ENCODE measurements at places on chromosomes 2 and 18.

DNA sequence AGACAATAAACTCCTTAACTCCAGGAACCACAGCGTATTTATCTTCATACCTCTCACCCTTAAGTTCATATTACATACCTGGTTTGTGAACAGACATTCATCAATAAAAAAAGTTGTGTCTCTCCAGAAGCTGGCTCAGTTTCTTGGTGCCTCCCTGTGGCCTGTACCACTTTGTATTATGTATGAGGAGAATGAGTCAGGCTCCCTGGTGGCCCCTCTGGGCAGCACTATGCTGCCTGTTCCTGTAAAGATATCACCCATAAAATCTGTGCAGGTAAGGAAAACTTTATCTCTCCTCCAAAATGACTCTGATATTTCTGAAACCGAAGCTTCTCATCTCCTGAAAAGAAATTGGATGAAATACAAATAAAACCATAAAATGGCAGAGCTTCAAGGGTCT lies 198.4 kb upstream of the NT5C1B start:
- no peak for DNase-seq

DNA sequence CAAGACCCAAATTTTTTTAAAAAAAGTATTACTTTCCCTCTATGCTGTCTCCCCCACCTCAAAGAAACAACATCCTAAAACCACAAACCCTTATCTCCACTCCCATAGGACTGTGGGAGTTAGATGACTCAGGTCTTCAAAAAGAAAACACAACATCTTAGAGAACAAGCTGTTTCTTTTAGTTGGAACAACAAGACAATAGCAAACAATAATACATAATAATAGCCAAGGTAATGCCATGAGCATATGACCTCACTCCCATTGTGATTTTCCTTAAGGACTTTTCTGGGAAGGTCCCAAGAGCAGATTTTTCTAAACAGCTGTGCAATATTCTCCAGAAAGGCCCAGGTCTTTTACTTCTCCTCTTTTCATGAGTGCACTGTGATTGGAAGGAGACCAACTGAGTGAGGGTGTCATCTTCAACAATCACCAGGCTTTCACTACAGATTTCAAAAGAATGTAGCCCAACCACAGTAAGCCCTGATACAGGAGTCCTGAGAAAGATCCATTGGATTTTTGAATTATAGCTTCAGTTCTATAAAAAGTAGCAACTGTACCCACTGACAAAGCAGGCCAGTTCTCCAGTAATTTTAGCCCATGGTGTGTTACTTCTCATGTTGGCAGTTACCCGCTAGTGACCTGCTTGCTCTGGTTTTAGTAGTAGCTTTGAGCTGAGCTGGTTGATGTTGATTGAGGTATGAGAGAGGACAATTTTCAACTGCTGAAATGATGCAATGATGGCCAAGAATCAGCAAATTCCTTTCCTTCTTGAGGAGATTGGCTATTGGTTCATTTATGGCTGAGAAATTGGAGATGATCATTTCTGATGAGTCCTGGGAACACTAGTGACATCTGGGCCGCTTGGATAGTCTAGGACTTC lies 144.5 kb upstream of the TCF4 start:
- DNase-seq: no peak

DNA sequence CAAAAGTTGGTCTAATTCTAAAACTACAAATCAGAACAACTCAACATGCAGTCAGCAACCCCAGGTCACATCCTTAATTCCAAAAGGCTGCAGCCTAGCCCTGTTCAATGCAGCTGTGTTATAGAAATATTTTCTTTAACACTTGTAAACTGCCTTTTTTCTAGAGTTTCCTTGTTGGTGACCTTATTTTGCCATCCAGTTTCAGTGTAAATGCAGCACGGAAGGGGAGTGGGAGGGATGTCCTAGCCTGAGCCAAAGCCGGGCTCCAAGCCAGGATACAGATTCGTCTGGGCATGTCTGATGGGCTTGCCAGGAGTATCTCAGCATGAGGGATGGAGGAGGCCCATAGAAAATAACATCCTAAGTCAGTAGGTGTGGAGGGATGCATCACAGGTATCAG lies 17.7 kb upstream of the SP3 start:
- no peak for DNase-seq

DNA sequence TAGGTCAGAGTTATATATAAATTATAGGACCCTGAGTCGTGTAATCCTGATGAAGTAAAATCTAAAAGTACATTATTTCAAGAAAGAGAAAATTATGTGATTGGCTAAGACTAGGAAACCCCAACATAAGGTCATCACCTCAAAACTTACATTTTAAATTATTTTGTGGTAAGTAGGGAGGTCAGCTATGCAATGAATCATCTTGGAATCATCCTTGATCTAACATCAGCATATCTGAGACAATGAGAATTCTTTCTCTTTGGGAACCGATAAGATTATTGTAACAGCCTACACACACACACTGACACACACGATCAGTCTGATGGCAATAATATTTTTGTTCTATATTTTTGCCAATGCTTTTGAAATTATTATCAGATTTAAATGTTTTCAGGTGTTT lies 904.8 kb upstream of the CHAC2 start:
- DNase-seq: no peak

DNA sequence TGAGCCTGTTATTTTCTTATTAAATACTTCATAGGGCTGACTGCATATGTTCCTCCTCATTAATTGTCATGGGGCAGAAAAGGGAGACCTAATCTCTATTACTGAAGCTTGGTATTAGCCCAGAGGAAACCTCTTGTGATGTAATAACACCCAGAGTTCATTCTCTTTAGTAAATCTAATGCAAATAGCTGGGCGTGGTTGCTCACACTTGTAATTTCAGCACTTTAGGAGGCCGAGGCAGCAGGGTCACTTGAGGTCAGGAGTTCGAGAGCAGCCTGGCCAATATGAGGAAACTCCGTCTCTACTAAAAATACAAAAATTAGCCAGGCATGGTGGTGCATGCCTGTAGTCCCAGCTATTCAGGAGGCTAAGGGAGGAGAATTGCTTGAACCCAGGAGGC lies 14.7 kb downstream of the DAW1 start:
- no peak for DNase-seq

GRCh38 chr2:42117182-42117579 lies 52.0 kb upstream of the EML4 start:
- no peak for DNase-seq

DNA sequence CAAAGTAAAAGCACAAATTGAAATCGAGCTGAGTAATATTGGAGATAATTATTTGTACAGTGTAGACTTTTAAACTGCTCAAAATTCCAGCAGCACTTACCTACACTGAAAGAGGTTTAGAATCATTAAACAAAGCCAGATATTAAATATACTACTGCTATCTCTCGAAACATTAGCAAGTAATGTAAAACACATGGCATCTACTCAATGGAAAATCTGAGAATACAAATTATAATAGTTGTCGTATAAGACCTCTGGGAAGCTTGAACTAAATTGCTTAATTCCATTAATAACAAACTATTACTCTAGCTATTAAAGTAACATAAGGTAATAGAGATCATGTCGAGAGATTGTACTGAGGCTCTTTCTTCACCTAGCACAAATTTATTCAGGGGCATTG lies 108.9 kb downstream of the KLHL29 start:
- DNase-seq: no peak

GRCh38 chr2:216774620-216775019 lies 79.3 kb upstream of the IGFBP5 start:
- no peak for DNase-seq

DNA sequence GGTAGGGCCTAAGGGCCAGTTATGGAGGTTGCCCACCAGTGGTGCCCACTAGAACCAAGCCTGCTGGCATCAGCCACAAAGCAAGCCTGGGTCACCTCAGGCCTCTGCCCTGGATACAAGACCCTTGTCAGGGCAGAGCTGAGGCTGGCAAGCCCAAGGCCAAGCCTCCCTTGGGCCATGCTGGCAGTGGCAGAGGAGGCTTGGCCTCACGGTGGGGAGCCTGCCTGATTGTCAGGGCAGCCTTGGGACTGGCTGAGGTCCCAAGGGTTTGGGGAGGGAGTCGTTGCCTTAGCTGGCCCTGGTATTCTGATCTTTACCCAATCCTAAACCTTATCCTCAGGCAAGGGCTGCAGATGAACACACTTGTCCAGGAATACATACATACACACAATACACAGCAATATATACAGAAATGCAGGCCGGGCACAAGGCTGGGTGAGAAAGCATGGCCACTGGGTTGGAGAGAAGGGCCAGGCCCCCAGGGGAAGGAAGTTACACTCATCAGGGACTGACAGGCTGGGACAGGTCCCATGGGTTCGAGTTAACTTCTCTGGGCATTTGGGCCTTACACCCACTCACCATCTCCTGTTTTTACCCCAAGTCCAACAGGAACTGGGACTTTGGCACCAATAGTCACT lies 21.0 kb downstream of the CCT7 start:
- no peak for DNase-seq

DNA sequence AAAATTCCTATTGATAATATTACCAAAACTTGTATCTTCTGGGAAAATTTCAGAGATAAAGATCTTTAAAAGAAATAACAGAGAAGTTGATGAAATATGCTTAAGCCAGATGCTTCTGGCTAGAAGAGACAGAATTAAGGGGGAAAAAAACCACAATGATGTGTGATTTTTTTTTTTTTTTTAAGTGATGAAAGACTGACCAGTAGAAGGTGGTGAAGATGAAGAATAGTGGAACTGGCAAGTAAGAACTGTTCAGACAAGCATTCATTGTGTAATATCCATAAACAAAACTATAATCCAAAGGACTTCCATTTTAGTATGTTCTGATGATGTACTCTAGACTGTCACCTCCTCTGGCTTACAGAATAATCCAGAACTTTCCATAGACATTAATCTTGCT lies 89.8 kb downstream of the INO80D start:
- no peak for DNase-seq

All from activated CD8-positive, alpha-beta memory T cell treated with anti-CD3 and anti-CD28 coated beads for 1 hour (primary cell).